ENCODE measurements at places on chromosomes 13 and 19.

- H3K4me3 ChIP-seq: no peak overlapping the region
- DNase-seq: no peak
- no peaks in the 10 kb centered on the region for H3K27me3 ChIP-seq
Measured at GRCh38 chr13:110700641-110701040, 5.3 kb downstream of the CARS2 start.

DNA sequence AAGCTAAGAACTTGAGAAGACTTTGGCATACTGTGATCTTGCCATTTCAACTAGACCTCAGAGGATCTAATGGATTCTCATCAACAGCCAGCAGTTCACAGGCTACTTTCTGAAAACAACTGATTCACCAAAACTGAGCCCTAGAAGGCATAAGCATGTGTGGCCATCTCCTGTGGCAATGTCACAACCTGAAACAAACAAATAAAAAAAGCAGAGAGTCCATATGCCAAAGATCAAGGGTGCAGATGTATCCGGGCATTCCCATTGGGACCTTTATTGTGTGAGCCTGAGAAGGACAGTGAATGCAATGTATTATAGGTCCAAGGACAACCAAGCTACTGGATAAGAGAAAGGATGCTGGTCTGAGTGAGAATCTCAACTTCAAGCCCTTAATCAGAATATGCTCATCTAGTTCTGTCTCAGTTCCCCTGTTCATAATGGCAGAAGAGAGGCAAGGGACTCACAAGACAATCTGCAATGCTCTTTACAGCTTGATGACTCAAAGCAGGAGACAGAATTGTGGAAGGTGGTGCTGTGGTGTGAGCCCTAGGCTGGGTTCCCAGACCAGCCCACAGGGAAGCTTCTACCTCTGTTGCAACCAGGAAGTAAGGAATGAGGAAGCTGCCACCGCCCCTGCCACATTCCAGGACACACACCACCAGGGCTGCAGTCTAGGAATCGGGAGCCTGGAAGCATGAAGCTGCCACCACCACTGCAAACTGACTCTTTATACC is 133.7 kb downstream of the RAP2A start:
- peaks cover 9% of the 10 kb centered on the region for H3K4me1 ChIP-seq
- no peaks in the 10 kb centered on the region for H3K27me3 ChIP-seq
- no peak overlapping the region for H3K4me3 ChIP-seq
- no peak overlapping the region for H3K27ac ChIP-seq
- peak; percentile 83 for DNase-seq

DNA sequence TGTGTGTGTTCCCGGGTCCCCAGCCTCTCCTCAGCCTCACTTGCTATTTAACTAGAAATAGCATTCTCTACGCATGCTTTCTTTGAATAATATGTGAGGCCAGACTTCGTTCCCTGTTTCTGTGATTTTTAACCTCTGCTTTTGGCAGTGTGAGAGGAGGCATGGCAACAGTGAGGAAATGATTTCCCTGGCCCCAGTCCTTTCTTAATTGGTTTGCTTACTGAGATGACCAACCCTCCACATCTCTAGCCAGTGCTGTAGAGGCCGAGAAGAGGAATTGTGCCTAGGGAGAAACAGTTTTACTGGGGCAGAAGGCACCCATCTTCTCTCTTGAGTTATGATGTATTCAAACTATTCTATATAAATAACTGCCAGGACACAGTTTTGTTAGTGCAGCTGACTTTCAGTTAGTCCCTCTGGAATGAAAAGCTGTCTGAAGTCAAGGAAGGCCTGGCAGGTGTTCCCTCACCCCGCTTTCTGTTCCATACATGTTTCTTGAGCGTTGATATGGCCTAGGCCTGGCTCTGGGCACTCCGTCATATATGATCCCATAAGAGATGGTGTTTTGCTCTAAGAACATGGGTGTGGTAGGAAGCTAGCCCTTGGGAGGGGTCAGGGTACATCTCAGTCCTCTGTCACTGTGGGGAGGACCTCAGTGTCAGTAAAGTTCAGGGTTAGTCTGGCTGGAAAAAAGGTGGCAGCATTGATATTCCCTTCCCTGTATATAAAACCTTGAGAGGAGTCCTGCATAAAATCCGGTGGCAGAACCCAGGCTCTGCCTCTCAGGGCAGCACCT is 73.7 kb upstream of the NPAS1 start:
- peaks cover 3% of the 10 kb centered on the region for H3K36me3 ChIP-seq
- peaks cover 15% of the 10 kb centered on the region for H3K4me1 ChIP-seq
- no peaks in the 10 kb centered on the region for H3K27me3 ChIP-seq
- peak; percentile 45 for DNase-seq
- no peak overlapping the region for H3K4me3 ChIP-seq

DNA sequence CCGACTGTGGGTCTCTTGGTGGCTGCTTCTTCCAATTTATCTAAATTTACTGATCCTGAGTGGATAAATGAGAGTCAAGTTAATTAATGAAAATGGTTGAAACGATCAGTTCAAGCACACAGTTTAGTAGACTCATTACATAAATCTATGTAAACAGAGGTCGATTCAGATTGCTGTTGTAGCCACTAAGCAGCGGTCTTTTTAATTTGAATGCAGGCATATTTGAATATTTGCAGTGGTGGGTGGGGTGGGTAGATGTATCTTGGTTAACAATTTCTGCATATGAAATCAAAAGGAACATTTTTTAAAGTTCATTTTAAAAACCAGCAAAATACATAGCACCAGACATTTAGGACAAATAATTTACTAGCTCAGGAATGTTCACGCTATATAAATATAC is 325.9 kb downstream of the KLF12 start:
- H3K27ac ChIP-seq: no peak overlapping the region
- no peaks in the 10 kb centered on the region for H3K4me1 ChIP-seq
- H3K4me3 ChIP-seq: no peak overlapping the region

DNA sequence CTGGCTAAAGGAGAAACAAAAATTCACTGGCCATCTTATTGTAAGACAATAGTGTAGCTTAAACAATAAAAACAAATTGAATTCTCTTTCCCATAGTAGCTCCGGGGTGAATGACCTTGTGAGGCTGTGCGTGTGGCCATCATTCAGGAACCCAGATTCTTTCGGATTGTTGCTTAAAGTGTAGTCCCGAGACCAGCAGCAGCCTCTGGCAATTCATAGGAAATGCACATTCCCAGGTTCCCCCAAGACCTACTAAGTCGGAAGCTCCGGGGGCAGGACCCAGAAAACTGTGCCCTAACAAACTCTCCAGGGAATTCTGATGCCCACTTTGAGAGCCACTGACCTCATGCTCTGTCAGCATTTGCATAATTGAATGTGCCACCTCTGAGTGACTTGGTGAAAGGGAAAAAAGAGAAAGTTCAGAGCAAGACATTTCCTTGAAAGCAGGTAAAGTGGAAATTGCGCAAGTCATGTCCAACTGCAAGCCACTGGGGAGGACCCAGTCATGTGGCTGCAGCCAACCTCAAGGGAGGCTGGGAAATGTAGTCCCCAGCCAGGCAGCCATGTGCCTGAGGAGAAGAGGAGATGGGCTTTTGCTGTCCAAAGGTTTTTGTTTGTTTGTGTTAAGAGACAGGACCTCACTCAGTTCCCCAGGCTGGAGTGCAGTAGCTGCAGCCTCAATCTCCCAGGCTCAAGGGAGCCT is 50.7 kb upstream of the PNMA8B start:
- H3K36me3 ChIP-seq: no peaks in the 10 kb centered on the region
- no peaks in the 10 kb centered on the region for H3K4me1 ChIP-seq
- H3K4me3 ChIP-seq: no peak overlapping the region
- no peak for DNase-seq
- H3K27me3 ChIP-seq: no peaks in the 10 kb centered on the region

DNA sequence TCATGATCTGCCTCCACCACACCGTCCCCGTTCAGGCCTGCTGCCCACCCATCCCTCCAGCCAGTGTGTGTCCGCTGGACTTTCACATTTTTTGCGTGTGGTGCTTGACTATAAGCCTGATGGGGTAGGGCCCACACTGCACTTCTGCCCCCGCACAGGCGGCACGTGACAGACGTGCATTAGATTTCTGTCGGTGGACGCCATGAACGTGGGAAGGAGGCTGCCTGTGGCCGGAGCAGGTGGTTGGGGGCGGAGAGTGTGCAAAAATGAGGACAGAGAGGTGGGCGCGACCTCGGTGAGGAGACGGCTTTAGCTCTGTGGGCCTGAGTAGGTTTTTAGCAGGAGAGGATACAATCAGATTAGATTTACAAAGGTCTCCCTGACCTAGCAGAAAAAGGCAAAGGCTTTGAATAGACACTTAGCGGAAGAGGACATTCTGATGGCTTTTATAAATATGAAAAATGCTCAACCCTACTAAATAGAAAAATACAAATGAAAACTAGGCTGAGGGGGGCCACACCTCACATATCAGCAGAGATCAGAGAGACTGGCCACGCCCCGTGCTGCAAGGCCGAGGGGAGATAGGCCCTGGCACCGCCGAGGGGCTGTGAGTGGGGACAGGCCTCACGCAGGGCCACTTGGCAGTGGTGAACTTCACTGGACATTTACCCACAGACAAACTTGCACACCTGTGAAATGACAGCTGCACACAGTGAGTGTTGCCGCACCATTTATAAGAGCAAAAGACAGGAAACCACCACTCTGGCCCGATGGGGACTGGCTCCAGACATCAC is 25.4 kb downstream of the PAK4 start:
- H3K4me1 ChIP-seq: peaks cover 10% of the 10 kb centered on the region
- H3K4me3 ChIP-seq: no peak overlapping the region
- no peaks in the 10 kb centered on the region for H3K27me3 ChIP-seq
- no peak for DNase-seq

- no peak overlapping the region for H3K27ac ChIP-seq
- H3K4me1 ChIP-seq: no peaks in the 10 kb centered on the region
- H3K27me3 ChIP-seq: no peaks in the 10 kb centered on the region
- DNase-seq: no peak
Measured at GRCh38 chr13:36834299-36834698, 15.3 kb downstream of the RFXAP start.

GRCh38 chr13:62234780-62235440 is 819.3 kb upstream of the PCDH20 start:
- no peak for DNase-seq
- no peak overlapping the region for H3K4me3 ChIP-seq
- no peaks in the 10 kb centered on the region for H3K36me3 ChIP-seq
- no peaks in the 10 kb centered on the region for H3K27me3 ChIP-seq

DNA sequence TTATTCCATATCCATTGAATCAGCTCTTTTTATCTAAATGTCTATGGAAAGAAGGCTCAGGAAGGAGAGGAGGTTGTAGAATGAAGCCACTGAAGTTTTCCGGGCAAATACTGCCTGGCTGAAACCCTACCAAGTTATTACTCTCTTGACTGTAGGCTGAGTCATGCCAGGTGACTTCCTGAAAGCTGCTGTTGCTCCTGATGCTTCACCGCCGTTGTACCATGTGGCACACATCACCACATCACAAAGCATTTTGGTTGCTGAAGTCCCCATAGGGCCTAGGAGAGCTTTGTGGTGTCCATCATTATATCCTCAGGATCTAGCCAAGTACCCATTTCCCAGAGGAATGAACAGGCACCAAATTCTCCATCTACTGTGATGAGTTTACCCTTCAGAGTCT is 11.1 kb upstream of the TDRD12 start:
- no peaks in the 10 kb centered on the region for H3K36me3 ChIP-seq
- DNase-seq: no peak
- no peak overlapping the region for H3K4me3 ChIP-seq
- H3K27ac ChIP-seq: no peak overlapping the region
- no peaks in the 10 kb centered on the region for H3K27me3 ChIP-seq
- H3K4me1 ChIP-seq: no peaks in the 10 kb centered on the region

DNA sequence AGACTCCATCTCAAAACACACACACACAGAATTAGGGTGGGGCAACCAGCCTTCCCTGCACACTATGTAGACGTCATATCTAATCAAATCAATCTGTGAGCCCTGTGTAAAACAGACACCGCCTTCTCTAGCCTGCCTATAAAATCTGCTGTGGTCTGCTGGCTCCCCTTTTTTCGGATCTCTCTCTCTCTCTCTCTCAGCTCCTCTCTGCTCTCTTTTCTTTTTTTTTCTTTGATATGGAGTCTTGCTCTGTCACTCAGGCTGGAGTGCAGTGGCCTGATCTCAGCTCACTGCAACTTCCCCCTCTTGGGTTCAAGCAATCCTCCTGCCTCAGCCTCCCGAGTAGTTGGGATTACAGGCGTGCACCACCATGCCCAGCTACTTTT is 11.8 kb upstream of the CD70 start:
- DNase-seq: no peak
- H3K4me3 ChIP-seq: no peak overlapping the region
- H3K36me3 ChIP-seq: no peaks in the 10 kb centered on the region
- no peaks in the 10 kb centered on the region for H3K27me3 ChIP-seq
- H3K27ac ChIP-seq: no peak overlapping the region

GRCh38 chr13:38943231-38943630 is 47.4 kb downstream of the STOML3 start:
- no peak for DNase-seq
- H3K27ac ChIP-seq: no peak overlapping the region
- no peaks in the 10 kb centered on the region for H3K36me3 ChIP-seq
- no peaks in the 10 kb centered on the region for H3K4me1 ChIP-seq
- H3K4me3 ChIP-seq: no peak overlapping the region

- H3K4me1 ChIP-seq: no peaks in the 10 kb centered on the region
- H3K4me3 ChIP-seq: no peak overlapping the region
- H3K27ac ChIP-seq: no peak overlapping the region
- DNase-seq: no peak
- no peaks in the 10 kb centered on the region for H3K27me3 ChIP-seq
Measured at GRCh38 chr13:73324842-73325722, 266.3 kb downstream of the KLF5 start.

DNA sequence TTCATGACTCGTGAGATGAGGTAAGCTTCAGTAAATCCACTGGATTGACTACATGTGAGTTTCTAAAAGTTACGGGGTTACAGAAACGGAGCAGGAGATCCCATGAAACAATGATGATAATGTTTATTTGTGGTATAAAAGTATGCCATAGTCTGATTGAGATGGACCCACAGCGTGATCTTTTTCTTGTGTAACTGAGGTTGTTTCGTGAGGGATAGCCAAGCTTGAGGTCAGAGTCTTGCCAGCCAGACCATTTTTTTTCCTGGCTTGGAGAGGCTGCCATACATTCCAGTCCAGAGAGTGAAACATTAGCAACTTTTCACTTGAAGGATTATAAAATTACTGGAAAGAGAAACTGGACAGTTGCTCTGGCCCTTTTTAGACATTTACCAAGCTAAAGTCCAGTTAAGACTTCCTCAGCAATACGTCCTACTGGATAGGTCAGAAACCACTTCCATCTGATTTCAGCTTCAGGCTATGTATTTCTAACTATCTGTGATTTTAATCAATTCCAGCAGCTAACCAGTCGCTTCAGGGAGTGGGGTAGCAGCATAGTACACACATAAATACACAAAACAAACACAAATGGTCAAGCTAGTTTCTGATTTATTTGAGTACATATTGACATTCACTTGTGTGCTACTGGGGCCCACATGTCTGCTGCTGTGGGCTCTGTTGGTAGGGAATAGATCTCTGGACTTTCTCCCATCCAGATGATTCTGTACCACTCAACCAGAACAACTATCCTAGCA is 194.6 kb downstream of the POSTN start:
- no peak overlapping the region for H3K4me3 ChIP-seq
- H3K36me3 ChIP-seq: no peaks in the 10 kb centered on the region
- H3K4me1 ChIP-seq: no peaks in the 10 kb centered on the region

- H3K27ac ChIP-seq: no peak overlapping the region
- no peaks in the 10 kb centered on the region for H3K27me3 ChIP-seq
- no peaks in the 10 kb centered on the region for H3K4me1 ChIP-seq
- no peak for DNase-seq
- no peak overlapping the region for H3K4me3 ChIP-seq
Measured at GRCh38 chr13:103759361-103759760, 693.1 kb upstream of the SLC10A2 start.
